D721Med (cell line): ENCODE measurements at places on chromosomes 7 and 10.

DNA sequence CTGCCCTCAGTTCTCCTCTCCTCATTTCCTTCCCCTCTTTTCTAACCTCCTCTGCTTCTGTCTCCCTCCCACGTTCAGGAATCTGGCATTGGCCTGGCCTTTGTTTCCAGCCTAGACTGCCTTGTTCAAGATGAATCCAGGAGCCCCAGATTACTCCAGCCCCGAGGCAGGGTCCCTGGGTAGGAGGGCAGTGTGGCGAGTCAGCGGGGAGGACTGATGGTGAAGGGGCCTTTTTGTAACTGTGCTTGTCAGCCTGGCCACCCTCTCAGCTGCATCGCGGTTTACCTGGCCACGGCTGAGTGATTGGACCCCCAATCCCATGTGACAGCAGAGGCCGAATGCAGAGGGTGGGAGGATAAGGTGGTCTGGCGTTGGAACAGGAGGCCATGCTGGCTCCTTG lies 96.1 kb upstream of the SHH start:
- no peak for DNase-seq

- no peak for DNase-seq
Observed at GRCh38 chr7:94015538-94015937, 11.4 kb upstream of the BET1 start.

- no peak for DNase-seq
Observed at GRCh38 chr10:77245953-77246352, 391.7 kb downstream of the KCNMA1 start.

DNA sequence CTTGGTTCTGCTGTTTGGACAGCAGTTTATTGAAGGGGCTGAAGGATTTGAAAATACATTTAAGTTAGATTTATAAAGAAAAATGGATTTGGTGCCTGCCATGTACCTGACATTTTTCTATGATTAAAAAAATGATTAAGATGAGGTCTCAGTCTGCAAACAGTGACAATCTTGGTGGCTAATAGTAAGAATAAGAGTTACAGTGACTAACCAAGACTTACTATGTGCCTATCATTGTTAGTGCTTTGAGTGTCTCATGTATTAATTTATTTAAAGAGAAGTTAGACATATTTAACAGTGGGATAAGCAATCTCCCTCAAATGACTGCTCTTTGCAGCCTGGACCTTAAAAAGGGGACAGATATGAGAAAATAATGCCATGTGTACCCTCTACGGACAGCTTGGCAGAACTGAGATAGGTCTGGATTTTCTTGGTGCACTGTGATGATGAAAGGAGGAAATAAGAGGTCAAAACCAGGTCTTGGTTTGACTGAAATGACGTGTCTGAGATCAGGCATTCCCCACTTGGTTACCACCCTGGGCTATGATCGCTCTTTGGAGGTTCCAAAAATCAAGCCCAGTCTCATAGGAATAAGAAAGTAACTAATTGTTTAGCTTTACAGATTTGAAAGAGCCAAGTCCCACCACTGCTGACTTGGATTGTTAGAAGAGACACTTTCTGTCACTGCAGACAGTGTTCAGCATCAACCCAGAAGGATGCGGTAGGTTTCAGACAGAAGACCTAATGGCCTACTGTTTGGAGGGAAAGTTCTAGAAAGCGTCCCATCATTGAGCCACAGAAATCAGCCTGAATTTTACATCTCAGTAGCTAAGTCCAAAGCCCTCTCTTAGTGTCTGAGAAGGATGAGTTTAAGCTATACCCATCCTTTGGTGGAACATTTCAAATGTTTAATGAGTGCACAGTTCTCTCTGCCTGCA lies 2.1 kb downstream of the CASP7 start:
- no peak for DNase-seq

DNA sequence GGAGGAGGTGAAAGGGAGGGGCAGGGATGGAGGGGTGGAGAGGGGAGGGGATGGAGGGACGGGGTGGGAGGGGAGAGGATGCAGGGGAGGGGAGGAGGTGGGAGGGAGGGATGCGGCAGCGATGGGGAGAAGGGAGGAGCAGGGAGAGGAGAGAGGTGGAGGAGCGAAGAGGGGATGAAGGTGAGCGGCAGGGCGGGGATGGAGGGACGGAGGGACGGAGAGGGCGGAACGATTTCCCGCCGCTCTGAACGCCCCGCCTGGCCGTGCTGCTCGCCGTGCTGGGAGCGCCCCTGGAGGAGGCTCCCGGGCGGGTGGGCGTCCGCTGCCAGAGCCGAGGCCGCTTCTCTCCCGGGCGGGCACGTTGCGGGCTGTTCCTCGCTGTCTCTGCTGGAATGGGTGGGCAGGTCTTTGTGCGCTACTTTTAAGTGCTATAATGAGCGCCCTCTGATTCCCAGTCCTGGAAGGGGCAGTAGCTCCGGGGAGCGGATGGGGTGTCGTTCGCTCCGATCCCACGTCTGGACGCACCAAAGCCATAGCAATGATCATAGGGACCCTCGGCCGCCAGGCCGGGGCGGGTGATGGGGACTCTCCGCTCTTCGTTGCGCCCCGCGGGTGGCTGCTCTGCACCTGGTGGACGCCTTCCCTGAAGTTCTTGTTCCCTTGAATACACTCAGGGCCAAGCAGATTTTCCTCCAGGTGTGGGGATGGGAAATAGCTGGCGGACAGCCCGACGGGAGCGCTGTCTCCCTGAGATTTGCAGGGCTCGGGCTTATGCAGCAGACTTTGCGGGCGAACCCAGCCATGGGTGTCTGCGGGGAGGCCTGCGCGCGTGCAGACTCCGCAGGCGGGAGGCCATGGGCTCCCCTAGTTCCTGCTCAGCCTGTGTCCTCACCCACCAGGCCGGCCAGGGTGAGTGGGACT lies 81.1 kb upstream of the CPXM2 start:
- no peak for DNase-seq

DNA sequence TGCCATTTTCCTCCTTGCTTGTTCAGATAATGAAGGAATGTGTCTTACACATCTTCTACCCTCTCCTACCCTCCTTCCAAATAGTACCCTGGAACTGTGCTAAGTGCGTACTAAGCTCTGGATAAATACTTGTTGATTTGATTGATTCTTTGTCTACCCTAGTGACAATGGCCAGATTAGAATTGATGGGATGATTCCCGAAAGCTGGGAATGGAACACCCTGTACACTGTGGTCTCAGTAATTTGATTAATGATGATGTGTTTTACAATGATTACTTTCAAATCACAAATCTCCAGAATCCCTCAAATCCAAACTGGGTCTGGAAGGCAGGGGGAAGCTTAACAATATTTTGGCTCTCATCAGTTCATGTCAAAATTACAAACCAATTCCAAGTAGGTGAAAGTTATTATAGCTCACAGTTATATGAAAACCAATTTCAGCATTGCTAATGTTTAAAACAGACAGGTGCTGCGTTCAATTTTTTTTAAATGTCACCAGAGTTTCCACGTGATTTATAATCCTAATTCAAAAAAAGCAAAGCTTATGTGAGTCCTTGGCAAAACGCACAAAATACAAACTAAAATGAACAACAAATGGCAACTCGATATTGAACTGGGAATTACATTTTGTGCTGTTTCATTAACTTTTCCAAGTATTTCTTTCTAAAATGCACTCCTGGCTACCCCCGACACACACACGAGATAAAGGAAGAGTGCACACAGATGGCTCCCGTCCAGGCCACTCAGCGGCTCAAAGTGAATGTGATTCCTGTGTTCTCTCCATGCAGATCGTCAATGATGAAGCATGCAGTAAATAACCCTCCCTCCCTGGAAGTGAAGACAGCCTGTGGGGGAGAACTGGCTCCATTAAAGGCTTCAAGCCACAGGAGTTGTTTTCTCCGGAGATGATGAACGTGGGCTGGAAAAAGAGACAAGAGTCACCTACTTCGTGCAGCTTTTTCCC lies 21.7 kb upstream of the ADRB1 start:
- no peak for DNase-seq

DNA sequence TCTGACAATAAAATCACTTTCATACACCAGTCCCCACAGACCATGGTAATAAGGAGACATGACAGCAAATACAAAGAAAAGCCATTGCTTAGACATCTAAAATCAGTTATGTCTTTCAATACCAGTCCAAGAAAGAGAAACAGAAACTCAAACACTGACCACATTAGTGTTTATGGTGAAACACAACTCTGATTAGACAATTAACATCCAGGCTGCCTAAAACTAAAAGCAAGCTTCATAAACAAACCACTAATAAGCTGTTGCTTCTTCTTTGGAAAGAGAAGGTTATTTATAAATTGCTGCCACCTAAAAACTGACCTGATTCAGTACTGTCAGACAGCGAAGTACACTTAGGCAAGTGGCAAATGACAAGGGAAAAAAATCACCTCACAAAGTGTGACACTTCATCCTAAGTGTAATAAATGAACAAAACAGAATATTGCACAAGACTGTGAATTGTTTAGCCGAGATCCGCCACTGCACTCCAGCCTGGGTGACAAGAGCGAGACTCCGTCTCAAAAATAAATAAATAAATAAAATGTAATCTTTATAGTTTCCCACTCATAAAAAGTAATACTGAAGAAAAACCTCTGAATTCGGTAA lies 277.4 kb downstream of the PARD3 start:
- no peak for DNase-seq
